ENCODE measurements at places on chromosomes 4 and X.

DNA sequence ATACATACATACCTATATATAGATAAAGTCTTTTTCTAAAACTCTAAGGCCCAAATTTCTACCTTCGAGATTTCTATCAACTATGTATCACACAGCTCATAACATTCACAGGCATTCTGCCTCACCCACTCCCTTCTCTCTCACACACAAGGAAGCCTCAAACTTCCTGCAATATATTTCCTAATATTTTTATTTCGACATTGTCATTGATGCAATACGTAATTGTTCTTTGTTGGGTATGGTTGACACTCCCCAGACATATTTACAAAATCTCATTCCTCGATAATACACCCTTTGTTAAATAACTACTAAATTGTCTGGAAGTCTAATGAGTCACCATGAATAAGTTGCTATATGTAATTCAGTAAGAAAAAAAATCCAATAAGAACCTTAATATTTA is 143.5 kb downstream of the HNRNPD start:
- no peak for DNase-seq

GRCh38 chr4:19971829-19972228 is 279.9 kb upstream of the SLIT2 start:
- no peak for DNase-seq

DNA sequence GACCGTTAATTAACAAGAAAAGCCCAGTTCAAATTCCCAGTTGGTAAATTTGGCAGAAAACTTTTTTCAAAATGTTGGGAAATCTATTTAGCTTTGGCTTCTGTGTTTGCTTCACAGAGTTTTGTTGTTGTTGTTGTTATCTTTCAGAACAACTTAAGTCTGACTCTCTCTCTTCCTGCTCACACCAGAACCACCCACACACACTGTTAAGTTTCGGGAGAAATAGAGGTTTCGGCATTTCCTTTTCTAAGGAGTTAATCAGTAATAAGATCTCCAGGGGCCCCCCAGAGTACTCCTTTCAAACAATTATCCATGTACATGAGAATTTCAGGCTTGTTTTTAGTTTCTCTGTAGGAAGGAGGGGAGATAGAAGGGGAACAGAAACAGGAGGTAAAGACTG is 106.2 kb upstream of the PTCHD1 start:
- no peak for DNase-seq

- DNase-seq = no peak
Observed at GRCh38 chr4:187424636-187425035, 570.9 kb upstream of the ZFP42 start.

- no peak for DNase-seq
Observed at GRCh38 chr4:168942985-168943384, 67.1 kb downstream of the CBR4 start.

DNA sequence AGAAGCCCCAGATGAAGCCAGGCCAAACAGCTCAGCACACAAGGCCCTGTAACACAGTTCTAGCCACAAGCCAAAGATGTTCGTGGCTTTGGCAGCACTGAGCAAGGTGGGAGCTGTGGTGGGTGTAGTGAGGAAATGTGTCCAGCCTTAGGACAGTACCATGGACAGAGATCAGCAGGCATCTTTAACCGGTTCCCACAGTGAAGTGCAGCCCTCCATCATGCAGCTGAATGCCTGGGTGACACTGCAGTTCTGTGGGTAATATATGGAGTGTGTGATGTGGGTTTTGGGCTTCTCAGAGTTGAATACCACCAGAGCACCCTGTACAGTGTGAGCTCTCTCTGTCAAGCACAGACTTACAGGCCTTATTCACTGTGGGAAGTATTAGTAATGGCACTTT is 6.0 kb upstream of the NEXMIF start:
- DNase-seq = no peak

- no peak for DNase-seq
Observed at GRCh38 chr4:77269505-77269904, 112.5 kb downstream of the CCNG2 start.

GRCh38 chr4:121952290-121952689 is 430 bp upstream of the TRPC3 start:
- DNase-seq = no peak

DNA sequence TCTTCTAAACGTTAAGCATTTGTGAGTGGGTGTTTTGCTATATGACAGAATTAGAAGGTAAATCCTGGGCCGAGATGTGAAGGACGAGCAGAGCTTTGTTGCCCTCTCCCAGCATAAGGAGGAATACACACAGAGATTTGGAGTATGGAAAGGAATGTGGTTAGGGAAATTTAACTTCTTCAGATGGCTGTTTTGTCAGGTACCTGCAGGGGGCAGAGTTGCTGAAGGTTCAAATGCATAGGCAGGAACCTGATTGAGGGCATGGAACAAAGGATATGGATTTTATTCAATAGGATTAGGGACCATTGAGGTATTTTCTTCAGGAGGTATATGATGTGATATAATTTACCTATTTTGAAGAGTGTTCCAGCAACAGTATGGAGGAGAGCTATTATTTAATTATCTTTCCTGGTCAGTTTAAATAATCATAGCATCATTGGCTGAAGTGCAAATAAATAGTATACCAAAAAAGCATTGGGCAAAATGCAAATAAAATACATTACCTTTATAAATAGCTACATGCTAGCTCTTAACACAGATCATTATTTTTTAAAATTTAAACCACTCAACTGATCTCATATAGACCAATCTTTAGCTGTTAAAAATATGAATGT is 143.6 kb downstream of the SLIT2 start:
- DNase-seq = no peak

- DNase-seq = peak; percentile 40
Observed at GRCh38 chr4:57109847-57110639, at the start of gene IGFBP7. Gene IGFBP7, minus strand, starts transcription at chr4:57110385. Its CDS starts 34 bp downstream, at chr4:57110351.

DNA sequence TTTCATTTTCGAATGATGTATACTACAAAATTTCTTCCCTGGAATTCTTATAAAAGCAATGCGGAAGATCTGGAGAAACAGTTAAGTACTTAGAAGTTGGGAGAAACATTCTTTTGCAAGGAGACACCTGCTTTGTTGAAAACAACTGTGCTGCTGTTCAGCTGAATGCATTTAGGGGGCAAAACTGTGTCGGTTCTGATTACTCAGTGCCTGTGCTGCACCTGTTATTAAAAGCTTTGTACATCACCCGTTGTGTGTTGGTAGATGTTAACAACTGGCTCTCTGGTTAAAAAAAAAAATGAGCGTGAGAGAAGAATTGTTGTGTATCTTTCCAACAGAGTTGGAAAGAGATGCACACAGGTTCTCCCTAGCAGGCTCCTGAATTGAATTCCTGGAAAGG is 184.1 kb upstream of the HHIP start:
- DNase-seq = no peak

DNA sequence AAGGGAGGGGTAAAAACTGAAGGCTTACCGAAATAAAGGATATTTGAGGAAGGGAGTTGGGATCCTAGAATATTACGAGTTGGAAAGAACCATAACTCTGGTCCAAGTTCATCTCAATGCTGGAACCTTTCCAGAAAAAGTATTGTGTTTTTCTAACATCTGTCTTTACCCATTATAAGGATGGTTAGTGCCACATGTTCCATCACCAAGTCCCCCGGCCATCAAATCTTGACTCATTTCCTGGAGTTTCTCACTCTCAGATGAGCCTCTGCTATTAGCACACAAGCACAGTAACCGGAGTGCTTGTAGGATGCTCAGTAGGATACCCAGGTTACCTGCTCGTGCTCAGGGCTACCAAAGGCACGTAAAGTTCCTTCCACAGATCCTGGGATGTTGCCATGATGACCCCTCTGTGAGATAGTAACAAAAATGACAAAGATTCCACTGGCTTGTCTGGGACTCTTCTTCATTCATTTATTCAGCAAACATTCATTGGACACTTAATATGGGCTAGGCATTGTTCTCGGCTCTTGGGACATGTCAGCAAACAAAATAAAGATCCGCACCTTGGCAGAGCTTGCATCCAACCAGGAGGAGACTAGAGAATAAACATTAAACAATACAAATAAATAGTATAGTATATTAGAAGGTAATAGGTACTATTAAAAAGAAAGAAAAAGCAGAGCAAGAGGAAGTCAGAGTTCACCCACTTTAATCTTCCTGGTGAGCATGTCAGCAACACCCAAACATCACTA is 36.3 kb downstream of the PKD2 start:
- DNase-seq = no peak

- DNase-seq = no peak
Observed at GRCh38 chr4:55826986-55827385, 7.4 kb downstream of the EXOC1L start.

GRCh38 chrX:102341867-102342266 is 94.9 kb downstream of the NXF2 start:
- no peak for DNase-seq

DNA sequence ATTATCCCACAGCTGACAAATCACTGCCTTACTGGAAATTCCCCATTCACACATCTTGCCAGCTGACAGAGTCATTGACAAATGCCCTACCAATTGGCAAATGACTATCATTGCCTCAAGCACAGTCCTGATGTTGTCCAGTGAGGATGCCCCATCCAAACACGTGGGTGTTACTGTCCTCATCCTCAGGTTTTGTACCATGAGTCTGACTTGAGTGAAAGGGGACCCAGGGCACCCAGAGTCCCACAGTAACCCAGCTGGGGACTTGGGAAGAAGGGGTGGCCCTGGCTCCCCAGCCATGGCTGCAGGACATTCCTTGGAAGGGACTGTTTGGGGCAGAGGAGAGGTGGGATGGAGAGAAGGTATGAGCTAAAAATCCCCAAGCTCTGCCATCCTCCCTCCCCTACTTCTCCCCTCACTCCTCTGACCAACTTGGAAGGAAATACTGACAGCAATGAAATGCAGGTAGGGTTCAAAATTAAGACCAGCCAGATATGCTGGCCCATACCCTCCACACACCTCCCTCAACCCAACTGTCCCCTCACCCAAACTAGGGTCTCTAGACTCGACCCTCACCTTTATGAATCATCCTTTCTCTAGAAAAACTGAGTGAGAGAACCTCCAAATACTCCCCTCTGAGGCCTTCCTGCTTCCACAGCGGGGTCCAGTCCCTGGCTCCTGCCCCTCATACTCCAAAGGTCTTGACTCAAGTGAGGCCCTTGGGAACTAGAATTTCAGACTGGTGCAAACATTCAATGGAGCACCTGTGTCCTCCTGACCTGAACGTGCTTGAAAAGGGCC is 5.1 kb downstream of the TIMP1 start:
- no peak for DNase-seq

DNA sequence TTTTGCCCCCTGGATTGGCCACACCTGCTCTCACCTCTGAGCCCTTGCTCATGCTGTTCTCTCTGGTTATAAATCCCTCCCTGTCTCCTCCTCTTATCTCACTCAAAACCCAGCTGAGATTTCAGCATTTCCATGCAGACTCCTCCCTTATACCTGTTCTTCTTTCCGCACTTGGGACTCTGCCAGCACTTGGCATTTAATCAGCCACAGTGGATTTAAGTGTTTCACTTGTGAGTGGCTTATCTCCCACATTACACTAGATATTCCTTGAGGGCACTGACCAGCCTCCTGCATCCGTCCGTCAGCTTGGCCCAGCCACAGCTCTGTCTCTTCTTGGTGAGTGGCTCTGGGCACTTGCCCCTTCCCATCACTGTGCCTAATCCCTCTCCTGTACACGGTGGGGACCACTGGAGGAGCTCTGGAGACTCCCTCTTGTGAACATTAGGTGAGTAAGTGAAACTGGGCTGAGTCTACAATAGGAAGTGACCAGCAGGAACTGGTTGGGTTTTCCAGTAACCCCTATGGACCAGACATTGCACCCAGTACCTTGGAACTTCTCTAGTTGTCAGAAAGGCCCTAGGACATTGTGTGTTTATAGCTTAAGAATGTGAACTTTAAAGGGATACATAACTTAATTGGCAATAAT is 19.9 kb downstream of the FGFBP1 start:
- DNase-seq = no peak

DNA sequence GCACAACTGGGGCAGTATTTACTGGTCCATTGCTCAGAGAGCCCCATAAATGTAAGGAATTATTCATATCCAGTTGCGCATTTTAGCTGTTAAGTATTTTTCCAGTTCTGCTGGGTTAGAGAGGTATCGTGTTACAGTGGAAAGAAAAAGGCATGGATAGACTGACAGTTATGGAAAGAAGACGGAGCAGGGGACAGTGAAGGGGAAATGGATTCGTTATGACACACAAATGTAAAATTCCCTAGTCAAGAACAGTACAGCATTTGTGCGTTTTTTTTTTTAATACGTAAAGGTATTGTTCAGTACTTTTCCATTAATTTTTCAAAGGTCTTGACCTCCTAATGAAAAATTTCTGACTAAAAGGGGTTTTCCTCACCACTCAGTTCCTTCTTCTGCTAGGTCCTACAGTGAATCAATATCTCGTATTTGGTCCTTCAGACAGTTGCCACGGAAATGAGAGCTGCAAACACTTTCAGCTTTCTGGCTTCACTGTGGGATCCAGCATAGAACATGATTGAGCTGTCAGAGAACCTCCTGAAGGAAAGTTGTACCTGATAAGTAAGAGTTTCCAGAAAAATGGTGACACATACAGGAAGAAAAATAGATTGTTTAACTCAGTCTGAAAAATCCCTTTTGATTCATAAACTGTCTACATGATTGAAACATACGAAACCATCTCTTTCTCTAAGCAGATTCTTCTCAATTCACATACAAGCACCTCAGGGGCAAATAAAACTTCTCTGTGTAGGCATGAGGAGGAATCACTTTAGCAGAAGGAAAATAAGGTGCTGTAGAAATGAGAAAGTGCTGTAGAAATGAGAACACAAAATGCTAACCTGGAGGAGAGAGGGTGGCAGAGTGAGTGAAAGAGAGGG is 21.8 kb upstream of the BBS12 start:
- DNase-seq = no peak

GRCh38 chr4:25938366-25938765 is 24.3 kb downstream of the SMIM20 start:
- DNase-seq = no peak

- DNase-seq = no peak
Observed at GRCh38 chr4:37561803-37562207, 124.4 kb downstream of the RELL1 start.

- peak; percentile 12 for DNase-seq
Observed at GRCh38 chrX:100731441-100732281, at the start of gene SYTL4. Gene SYTL4, minus strand, starts transcription at chrX:100732121. Its CDS starts 30,084 bp downstream, at chrX:100702037.

DNA sequence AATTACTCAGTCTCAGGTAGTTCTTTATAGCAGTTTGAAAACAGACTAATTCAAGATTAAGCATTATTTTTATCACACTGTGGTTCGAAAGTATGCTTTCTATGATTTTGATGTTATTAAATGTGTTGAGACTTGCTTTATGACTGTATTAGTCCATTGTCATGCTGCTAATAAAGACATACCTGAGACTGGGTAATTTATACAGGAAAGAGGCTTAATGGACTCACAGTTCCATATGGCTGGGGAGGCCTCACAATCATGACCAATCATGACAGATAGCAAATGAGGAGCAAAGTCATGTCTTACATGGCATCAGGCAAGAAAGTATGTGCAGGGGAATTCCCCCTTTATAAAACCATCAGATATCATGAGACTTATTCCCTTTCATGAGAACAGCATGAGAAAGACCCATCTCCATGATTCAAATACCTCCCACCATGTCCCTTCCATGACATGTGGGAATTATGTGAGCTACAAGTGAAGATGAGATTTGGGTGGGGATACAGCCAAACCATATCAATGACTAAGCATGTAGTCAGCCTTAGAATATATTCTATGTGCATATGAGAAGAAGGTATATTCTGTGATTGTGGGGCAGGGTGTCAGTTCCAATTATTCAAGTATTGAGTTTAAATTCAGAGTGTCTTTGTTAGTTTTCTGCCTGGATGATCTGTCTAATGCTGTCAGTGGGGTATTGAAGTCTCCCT is 44.6 kb upstream of the UGT2A1 start:
- no peak for DNase-seq

GRCh38 chr4:102684610-102685052 is 76.1 kb downstream of the MANBA start:
- no peak for DNase-seq
